ENCODE measurements at places on chromosomes 2 and 18. TPM values are rescaled to one million over a fixed set of nuclear protein-coding genes. Genes with fewer than 3 reads are reported as not detected.

Gene CPLX4
- total RNA-seq, result not detected

Gene GRP
- total RNA-seq, result not detected

Gene STPG4
- 0.31 TPM for total RNA-seq

Gene ZC3H15
- 51.3 TPM for total RNA-seq

Gene C1GALT1C1L
- total RNA-seq, result not detected

Gene C2orf81
- total RNA-seq, result 0.13 TPM

Gene FAM237A
- total RNA-seq, result not detected

Gene PIEZO2
- 270 TPM for total RNA-seq

Gene KCNJ3
- not detected for total RNA-seq

Gene TACR1
- total RNA-seq, result not detected

Gene HOXD9
- total RNA-seq, result 10.7 TPM

Gene AFF3
- total RNA-seq, result 0.19 TPM

Gene POTEF
- 0.25 TPM for total RNA-seq

Gene TTR
- total RNA-seq, result not detected

Gene GALNT5
- under 0.01 TPM for total RNA-seq

Gene CCBE1
- 1.2 TPM for total RNA-seq

Data from bladder microvascular endothelial cell (primary cell).